ENCODE measurements at places on chromosomes 6 and 20. TPM values are rescaled to one million over a fixed set of nuclear protein-coding genes. Genes with fewer than 3 reads are reported as not detected.

DNA sequence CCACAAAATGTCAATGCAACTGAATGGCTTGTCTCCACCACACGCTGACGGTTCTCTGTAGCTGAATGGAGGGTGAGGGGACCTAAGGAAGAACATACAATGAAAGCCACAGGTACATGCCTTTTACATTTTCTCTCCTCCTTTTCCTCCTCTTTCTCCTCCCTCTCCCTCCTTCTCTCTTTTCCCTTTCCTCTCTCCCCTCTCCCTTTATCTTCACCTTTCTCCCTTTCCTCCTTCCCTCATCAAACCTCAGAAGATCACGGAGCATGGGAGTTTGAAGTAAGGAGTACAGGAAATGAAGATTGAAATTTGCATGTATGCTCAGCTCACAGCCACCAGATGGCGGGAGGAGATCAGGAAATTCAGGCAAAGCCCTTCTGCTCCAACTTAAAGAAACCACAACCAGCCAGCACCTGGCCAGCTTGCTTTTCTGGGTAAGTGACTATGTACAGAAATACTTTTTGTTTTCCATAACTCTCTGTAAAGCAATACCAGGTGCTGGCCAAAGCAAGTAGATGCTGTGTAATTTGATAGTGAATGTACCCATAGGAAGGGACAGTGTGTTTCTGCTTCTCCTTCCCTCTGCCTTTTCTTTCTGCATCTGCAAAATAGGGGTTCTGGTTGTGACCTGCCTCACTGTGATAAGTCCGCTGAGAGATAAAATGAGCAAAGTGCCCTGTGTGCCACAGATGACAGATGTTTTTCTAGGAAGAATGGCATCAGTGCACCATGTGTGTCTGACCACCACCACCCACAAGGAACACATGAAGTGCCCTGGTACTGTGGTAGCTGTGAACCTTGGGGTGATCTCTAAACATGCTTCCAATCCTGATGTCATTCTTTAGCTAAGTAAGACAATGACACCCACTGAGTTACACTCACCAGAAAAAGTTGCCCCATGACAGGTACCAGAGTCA, 18.6 kb upstream of the FOXO3 start:
- DNase-seq: peak; percentile 65

DNA sequence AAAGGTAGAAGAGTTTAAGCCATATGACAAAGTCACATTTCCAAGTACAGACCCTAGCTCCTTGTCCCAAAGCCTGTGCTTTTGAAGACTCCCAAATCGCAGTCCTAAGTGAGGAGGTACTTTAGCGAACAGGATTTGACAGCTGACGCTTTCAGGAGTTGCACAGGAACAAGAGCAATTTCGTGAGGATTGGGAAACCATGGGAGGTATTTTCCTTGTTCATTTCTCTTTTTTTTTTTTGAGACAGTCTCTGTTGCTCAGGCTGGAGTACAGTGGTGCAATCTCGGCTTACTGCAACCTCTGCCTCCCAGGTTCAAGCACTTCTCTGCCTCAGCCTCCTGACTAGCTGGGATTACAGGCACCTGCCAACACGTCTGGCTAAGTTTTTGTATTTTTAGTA, 150.6 kb downstream of the MTHFD1L start:
- no peak for DNase-seq

- no peak for DNase-seq
Observed at GRCh38 chr6:52653151-52653550, 17.8 kb upstream of the TMEM14A start.

- no peak for DNase-seq
Observed at GRCh38 chr6:10809098-10809497, 29.2 kb downstream of the MAK start.

- no peak for DNase-seq
Observed at GRCh38 chr6:26555505-26556262, 17.5 kb downstream of the HMGN4 start.

GRCh38 chr6:137664183-137664582, 170.0 kb upstream of the OLIG3 start:
- DNase-seq: no peak

FOXS1 gene
- total RNA-seq: not detected

GJA1 gene
- 0.66 TPM for total RNA-seq

CFB gene
- total RNA-seq: 0.42 TPM

Measured in activated T-cell treated with anti-CD3 and anti-CD28 coated beads, Interleukin-2, amount 50 U/mL, for 4 hours (primary cell).